Stimulated activated CD8-positive, alpha-beta memory T cell treated with anti-CD3 and anti-CD28 coated beads, Interleukin-4, amount 100 ng/mL, for 4 hours (primary cell): ENCODE measurements at places on chromosomes 7 and 10.

DNA sequence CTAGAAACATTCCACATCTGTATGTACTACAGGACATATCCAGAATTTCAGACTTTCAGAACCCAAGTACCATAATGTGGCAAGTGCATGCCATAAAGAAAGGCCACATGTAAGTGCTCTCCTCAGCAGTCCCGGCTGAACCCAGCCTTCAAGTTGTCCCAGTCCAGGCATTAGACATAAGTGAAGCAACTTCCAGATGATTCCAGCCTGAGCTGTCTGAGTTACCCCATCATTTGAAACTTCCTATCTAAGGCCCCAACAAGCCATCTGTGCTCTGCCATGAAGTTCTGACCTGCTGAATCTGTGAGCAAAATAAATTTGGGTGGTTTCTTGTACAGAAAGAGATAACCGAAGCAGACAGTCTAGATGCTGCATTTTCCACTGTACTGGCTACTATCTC, 218.8 kb downstream of the IPMK start:
- DNase-seq = no peak

DNA sequence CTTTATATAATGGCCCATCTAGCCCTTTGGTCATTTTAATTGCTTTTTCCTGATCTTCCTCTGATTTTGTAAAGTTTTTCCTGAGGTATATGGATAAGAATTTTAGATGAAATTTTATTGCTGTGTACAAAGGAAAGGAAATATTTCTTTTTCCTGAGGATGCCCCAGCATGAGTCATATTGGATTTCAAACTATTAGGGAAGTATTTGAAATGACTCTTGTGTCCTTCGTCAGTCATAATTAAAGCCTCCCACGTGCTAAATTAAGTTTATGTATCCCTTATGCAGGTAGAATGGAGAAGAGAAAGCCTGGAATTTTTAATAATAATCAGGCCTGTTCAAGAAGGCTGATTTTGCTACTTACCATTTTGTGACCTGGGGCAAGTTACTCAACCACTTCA, 82.6 kb upstream of the GLI3 start:
- DNase-seq = no peak

DNA sequence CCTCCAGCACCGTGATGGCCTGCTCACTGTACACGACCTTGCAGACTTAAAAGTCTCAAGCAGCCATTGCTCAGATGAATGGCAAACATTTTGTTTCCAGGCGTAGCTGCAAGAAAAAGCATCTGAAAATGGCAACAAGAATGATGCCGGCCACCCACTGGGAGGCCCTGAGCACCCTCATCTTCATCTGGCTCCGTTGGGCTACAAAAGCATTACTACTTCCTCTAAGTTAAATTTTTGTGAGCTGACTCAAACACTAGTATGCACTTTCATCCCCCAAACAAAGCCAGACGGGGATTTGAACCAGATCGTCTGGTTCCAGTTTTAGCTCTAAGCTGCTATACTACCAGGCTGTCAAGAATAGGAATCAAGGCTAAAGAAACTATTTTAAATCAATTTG, 116.6 kb upstream of the CDK1 start:
- DNase-seq = no peak

GRCh38 chr10:84540022-84540616, 211.7 kb downstream of the CCSER2 start:
- no peak for DNase-seq

DNA sequence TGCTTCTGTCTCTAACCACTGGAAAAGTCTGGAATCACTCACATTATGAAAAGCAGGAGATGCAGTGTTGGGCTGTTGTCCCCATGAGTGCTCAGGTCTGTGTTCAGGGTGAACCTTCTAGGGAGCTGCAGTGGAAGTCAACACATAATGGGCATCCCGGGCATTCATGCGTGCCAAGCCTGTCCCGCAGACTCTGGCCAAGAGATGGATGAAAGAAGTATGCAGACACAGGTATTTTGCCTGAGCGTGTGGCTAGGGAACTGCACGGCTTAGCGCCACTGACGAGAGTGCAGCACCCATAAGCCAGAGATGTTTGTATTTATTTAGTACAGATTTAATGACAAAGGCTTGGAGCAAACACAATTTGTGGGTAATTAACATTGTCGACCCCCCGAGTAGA, 84.7 kb downstream of the GPR26 start:
- DNase-seq = no peak

- no peak for DNase-seq
Observed at GRCh38 chr7:36153571-36154097, 580 bp downstream of the EEPD1 start.

GRCh38 chr10:110407301-110408170, 90.2 kb upstream of the DUSP5 start:
- DNase-seq = no peak

DNA sequence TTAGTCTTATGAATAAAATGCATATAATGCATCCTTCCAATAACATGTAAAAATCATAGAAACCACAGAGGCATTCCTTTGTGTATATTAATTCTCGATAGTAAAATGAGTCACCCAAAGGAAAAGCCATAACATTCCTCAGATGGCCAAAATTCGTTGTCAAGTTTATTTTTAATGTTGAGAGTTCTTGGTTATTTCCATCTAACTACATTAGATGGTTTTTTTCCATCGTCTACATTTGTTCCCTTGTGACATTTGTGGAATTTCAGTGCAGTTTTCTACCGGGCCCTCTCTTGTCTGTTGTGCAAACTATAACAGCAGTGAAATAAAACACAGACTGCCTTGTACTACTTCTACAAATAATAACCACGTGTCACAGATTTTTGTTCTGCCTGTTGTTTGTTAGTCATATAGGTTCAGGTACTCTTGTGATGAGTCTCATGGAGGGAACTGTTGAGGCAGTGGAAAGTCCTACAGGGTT, 54.7 kb upstream of the CCAR1 start:
- no peak for DNase-seq

DNA sequence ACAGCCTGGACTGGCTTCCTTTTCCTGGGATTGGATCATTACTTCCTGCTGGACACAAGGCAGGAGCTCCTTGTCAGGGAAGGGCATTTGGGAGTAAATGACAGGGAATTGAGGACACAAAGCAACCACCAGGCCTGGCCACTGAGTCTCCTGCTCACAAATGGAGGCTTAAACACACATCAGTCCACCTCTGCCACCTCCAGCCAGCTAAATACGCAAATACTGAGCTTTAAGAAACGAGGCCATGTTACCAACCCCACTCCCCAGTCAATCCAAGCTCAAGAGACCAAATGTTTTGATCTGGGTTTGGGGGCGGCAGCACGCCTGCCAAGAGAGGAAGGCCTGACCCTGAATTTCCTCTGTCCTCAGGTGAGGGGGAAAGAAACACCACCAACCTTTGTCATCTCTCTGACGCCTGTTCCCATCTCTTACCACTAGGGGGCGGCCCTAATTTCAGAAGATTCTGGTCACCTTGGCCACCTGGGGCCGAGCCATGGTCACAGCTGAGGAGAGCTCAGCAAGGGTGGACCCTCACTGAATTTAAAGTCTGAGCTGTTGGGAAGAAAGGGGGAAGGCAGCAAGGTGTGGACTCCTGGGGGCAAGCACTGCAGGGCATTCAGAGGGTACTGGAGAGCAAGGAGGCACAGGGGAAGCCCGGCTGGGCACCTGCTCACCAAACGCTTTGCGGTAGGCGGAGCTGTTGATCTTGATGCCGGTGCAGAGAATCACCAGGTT, 16.5 kb downstream of the AIFM2 start:
- peak; percentile 31 for DNase-seq

DNA sequence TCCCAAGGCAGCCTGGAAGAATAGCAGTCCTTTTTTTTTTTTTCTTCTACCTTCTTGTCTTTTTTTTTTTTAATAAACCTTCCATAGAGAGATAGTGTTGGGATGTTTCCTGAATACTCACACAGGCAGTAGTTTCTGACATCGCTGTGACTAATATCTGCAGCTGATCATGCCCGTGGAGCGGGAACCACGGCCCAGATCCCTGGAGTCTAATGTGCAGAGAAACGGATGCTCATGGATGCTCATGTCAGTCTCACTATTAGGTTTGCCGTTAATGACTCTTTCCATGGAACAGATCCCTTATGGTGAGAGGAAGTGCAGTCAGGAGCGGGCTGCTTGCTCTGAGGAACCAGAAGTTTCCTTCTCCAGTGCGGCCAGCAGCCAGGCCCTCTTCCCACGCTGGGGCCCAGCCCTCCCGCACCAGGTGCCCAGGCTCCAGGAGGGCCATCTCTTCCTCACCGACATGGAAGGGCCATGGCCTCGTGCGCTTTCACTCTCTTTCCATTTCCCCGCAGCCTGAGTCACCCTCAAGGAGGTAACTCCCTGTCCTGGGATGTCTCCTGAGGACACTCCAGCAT, 132.5 kb downstream of the WDR37 start:
- DNase-seq = no peak

GRCh38 chr10:9596368-9596920, 1421.2 kb upstream of the CELF2 start:
- no peak for DNase-seq

DNA sequence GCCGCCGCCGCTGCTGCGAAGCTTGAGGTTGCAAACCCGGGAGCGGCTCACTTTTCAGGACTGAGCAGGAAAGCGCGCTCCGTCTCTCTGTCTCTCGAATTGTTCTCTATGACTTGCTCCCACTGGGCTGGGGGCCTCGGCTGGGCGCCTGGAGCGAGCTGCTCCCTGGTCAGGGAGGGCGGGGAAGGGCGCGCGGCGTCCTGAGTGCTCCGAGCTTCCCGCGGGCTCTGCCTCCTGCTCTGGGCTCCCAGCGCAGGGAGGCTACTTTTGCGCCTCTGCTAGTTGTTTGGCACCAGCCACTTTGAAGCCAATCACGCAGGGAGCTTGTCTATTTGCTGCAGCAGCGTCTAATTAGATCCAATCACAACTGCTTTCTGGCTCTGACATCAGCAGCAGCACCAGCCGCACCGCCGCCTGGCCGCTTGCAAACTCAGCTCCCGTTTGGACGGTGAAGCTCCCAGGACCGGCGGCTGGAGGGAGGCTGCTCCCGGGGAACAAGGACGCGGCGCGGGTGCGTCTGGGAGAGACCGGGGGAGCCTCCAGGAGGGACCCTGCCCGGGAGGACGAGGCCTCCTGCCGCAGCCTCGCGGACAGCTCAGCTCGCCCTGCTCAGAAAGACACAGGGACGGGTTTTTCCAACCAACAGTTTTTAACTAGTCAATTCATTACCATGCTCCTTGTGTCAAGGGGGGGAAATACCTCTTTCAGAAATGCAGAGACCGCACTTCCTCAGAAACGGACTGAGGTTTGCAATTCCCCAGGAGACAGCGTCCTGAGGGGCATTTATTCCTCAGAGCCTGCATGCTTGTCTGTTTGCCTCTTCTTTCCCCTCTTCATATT, at the start of gene ADARB2:
TSS of gene ADARB2 (minus strand) at position 304 of the 840 bp plus-strand sequence.
- no peak for DNase-seq

DNA sequence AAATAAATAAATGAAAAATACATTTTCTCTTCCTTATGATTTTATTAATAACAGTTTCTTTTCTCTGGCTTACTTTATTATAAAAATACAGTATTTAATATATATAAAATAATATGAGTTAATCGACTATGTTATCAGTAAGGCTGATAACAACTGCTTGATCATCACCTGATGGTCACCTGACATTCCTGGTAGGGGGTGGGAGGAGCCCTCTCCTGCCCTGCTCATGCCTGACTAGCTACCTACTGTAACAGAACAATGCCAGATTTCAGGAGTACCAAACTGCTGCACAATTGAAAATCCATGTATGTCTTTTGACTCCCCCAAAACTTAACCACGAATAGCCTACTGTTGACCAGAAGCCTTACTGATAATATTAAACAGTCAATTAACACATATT, 1.3 kb upstream of the APBB1IP start:
- no peak for DNase-seq

GRCh38 chr7:107966711-107967110, 36.2 kb downstream of the LAMB1 start:
- no peak for DNase-seq

- no peak for DNase-seq
Observed at GRCh38 chr7:28165961-28166955, 14.3 kb downstream of the JAZF1 start.

GRCh38 chr7:66837007-66837406, 84.0 kb upstream of the TMEM248 start:
- DNase-seq = no peak

- DNase-seq = no peak
Observed at GRCh38 chr7:11665357-11665756, 166.6 kb downstream of the THSD7A start.

DNA sequence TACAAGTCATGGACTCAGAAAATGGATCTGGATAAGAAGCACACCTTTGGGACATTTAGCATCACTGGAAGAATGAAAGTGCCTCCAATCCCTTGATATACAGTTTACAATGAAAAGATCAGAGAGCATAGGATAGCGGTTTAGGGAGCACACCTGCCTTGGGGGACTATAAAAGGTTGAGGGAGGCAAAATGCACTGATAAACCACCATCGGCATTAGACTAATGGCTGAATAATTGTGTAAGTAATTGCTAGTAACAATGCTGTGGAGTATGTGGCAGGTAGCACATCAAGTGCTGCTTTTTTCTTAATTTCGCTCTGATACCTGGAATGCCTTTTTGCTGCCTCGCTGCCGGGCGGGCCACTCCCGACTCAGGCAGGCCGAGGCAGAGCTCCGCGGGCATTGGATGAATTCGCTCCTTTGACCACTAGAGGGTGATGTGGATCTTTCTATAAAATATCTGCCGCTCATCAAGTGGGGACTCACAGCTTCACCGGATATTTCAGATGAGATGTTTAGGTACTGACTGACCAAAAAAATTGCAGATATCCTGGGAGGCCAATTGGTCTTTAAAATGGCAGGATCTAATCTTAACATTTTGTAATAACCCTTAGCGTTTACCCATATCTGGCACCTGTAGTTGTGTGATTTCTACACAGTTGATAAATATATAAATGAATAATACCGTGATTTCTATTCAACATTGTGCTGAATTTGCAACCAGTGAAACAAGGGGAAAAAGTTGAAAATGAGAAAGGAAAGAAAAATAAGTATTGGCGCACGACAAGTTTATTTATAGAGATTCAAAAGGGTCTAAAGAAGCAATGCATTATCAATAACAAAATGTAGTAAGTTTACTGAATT, 116.8 kb upstream of the PRSS1 start:
- DNase-seq = peak; percentile 24
